Umbilical cord (tissue), 2 donors: ENCODE measurements at places on chromosomes 6 and 20.
A peak's percentile ranks its signal among the peaks of the same experiment; 100 is the strongest.

DNA sequence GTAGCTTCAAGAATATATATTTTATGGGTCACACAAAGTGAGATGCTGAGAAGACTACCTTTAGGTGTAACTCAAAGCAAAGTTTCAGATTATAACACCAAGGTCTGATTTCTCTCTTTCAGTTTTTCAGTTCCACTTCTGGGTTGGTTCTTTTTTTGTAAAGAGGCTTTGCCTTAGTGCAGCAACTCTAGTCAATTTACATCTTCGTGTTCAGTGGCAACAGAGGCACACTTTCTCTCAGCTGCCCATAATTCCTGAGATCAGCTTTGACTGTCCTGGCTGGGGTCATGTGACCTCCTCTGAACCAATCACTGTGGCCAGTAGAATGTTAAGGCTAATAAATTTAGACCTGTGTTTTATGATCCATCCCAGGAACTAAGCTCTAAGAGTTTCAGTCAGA is 120.2 kb downstream of the TINAG start:
- peak; percentile 1 for DNase-seq

DNA sequence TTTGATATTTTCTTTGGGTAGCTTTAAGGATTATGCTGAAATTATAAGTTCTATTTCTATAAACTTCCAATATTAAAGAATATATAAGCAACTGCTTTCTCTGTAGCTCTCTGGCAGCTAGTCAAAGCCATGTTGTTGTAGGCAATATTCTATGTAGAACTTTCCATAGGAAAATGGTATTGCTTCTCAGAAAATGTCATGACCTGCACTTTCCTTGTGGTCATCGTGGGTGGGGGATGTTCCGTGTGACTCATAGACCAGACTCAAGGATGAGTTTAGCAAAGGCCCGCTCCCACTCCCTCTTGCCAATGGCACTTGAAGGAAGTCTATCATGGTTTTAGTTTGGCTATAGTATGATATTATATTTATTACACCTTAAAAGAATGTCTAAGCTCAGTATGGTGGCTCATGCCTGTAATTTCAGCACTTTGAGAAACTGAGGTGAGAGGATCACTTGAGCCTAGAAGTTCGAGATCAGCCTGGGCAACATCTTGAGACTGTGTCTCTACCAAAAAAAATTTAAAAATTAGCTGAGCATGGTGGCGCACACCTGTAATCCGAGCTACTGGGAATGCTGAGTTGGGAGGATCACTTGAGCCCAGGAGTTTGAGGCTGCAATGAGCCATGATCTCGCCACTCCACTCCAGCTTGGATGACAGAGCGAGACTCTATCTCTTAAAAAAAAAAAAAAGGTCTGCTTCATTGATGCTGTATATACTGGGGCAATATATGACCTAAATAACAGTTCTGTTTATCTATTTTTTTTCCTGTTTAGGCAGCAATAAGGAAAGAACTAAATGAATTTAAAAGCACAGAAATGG is 36.6 kb upstream of the LTV1 start:
- peak; percentile 55 for DNase-seq

DNA sequence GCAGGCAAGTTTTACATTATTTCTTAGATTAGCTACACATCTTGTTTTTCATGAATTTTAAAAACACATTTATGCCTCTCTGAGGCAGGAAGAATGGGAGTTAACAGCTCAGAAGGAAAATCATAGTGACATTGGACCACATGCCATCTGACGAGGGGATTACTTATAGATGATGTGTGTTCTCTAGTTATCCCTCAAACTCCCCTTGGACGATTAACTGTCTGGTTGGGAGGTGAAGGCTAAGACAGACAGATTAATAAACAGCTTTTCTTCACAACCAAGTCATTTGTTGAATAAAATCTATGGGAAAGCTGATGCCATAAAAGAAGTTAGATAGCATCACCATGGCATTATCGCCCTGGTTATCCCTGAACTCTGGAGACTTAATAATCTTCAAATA is 80.0 kb upstream of the PREP start:
- DNase-seq, result peak; percentile 77

DNA sequence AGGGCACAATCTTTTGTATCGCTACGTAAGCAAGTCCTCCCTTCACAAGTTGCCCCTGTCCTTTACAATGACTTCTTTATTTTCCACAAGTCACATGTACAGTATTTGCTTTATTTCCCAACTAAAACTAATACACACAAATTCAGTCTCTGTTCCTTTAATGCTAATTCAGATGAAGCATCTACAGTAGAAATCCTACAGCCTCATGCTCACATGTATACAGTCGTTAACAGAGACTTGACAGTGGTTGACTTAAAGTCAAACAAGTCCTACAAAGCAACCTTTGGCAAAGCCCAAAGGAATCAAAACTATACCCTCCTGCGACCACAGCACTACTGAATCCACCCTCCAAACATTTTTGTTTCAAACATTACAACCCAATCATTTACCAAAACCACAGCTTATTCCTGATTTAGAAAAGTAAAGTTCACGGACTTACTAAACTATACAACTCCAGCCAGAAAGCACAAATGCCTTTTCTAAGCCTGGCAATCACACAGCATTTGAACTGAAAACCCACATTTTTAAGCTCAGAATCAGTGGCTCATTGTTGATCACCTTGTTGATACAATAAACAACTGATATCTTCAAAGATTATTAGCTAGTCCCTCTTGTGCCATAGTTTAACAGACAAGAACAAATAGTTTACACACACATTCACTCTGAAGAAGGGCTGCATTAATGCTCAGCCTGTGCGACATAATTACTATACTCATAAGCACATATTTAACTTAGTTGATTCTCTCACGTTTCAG is 70.9 kb upstream of the NHSL1 start:
- no peak for DNase-seq

GRCh38 chr20:3654326-3655130 is 8.7 kb downstream of the GFRA4 start:
- no peak for DNase-seq

DNA sequence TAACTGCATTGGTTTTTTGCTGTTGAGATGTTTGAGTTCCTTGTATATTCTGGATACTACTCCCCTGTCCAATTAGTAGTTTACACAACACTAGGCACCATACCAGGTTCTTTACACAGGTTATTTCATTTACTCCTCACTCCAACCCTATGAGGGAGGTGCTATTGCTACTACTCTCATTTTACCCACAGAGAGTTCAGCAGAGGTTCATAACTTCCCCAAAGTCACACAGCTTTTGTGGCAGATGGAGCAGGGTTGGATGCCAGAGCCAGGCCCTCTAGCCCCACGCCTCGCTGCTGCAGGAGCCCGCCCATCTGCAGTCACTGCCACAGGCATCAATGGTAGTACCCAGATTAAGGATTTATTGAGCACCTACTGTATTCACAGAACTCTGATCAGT is 61.7 kb upstream of the MAP3K4 start:
- no peak for DNase-seq

DNA sequence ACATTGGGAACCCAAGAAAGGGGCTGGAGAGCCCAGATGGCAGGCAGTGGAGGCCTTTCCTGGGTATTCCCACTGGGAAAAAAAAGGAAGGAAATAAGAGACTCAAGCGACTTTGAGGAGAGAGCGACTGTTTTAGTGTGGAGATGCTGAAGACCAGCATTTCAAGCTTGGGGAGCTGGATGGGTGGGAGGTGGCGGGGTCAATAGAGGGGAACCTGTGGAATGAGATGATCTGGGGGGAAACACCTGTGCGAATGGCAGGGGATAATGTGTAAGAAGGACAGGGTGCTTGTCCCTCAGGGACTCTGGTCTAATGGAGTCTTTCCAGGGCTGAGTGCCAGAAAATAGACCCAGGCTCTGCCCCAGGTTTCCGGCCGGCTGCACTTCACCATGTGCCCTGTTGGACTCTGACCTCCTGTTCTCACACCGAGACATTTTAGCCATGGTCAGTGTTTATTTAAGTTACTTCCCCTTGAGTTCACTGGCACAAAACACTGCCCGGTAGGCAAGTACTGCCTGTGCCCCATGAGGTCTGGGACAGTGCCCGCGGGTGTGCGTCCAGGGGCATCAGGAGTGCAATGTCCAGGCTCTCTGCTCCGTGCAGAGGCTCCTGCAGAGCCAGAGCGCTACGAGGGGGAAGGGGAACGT is 50.4 kb upstream of the NKX2-2 start:
- DNase-seq, result no peak

DNA sequence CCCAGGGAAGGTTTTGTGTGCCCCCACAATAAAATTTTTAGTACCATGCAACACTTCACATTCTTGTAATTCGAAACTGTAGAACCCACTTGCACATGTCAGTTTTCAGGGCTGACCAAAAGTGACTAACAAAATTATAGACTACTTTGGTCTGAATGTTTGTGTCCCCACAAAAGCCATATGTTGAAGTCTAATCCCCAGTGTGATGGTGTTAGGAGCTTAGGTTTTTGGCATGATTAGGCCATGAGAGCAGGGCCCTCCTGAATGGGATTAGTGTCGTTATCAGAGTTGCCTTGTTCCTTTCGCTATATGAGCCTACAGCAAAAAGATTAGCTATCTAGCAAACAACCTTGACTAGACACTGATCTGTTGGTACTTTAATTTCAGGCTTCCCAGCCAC is 49.0 kb upstream of the TENT5A start:
- DNase-seq, result no peak

DNA sequence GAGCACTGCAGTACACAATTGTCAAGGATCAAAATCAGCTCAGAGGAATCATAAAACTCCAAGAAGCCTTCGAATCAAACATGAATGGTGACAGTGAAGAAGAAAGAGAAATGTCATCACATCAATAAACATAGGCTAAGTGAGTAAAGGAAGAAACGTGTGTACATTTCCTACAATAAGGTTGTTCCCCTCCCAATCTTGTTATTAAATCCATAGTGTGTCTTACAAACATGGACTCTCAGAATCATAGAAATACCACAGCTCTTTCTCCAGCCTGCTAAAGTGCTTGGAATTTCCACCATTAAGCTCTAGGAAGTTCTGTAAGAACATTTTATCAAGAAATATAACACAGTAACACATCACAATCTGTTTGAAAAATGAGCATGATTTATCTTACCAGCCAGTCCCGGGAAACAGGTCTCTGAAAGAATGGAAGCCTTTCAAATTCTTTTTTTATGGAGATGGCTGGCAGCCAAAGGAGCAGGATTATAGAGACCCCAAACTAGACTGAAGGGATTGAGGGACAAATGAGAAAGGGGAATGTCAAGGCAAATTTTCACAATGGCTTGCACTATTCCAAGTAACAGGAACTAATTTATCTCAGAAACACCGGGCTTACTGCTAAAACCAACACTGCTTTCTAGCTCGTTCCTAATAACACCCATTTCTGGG is 4.5 kb upstream of the TNFAIP3 start:
- DNase-seq, result peak; percentile 54

- no peak for DNase-seq
Measured at GRCh38 chr6:107603006-107603370, 113.1 kb downstream of the SOBP start.

- DNase-seq, result peak; percentile 86
Measured at GRCh38 chr20:53748821-53749421, 155.3 kb upstream of the ZNF217 start.
